ENCODE measurements at places on chromosomes 11 and 22.
A peak's percentile ranks its signal among the peaks of the same experiment; 100 is the strongest.

DNA sequence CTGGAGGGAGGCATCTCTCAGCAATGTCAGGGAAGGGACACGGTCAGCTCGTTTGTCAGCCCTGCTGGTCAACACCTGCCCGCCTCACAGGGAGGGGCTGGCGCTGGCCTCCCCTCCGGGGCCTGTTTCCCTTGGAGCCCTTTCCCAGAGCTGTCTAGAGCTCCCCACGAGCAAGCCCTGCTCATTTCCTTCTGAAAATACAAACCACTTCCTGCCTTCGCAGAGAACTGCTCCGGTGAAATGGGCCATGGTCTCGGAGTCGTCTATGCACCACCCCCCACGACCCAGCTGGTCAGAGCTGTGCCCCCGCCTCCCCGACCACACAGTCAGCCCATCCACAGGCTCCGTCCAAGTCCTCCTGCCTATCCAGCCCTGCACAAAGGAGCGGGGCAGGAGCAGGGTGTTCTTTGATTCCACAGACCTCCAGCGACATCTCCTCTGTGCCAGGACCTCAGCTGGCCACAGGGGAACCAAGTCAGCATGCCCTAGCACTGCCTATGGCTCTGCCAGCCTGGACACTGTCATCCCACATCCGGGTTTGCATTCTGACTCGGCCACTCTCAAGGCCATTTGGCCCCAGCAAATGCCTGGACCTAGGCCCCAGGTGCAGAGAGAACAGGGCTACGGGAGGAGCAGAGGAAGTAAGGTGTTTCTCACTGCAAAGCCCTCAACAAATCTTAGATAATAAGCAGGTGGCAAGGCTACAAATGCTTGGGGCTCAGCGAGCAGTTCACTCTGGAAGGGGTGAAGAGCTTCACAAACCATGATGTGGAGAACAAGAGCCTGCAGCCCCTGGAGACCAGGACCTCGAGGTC, 82.1 kb upstream of the WNT11 start:
- DNase-seq = no peak

DNA sequence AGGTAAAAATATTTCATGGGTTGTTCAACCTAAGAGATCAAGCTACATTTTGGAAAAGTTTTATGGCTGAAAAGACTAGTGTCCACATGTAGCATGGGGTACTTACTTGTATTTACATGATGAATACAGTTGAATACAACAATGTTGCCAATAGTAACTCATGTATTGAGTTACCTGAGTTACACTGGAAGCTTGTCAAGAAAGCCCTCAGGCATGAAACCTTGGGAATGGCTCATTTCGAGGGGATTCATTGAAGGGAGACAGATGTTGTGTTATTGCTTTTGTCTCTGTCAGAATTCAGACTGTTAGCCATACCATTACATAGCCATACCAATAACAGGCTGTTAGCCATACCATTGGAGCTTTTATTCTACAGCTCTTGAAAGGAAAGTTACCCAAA, 9.2 kb downstream of the OR51F2 start:
- DNase-seq = no peak

DNA sequence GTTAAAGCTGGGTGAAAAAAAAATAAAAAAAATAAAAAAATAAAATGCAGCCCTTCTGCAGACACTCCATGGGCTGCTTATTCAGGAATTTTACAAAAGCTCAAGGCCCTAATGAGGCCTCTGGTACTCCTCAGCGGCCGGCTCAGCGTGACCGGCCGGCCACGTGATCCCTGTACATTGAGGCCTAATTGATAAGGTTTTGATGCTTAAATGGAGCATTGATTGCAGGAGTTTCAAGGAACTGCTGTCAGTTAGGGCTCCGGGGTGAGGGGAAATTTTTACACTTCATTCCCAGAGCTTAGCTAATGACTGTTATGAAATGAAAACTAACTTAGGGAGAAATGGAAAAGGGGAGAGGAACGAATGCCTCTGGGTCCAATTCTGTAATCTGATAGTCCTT, 368.8 kb upstream of the KIRREL3 start:
- DNase-seq = no peak

DNA sequence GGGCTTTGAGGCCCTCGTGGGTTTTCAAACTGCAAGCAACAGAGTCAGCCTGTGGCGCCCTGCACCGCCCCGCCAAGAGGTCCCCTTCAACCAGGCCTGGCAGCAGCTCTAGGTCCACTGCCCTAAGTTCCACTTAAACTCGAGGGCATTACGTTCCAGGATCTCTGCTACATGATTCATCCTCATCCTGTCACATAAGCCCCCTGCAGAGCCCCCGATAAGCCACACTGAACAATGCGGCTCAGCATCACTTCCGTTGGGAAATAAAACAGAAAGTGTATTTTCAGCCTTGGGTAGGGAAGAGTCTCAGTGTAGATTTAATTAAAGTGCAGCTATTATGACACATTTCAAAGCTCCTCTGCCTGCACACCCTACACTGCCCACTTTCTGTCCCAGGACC, 24.6 kb downstream of the SULT4A1 start:
- DNase-seq = no peak

DNA sequence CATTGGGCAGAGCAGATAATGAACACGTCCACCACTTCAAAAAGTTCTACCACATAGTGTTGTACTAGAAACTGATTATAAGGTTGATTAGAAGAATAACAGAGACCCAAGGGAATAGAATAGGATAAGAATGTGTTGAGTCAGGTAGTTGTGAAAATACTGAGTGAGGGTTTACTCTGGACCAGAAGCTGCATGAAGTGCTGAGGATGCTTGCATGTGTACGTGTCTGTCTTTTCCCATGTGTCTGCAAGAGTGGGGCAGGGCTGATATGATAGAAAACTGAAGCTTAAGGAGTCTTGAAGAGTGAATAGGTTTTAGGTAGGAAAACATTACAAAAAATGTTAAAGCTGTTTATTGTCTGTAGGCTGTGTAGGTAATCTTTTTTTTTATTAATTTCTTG, 20.6 kb downstream of the TRPC6 start:
- no peak for DNase-seq

DNA sequence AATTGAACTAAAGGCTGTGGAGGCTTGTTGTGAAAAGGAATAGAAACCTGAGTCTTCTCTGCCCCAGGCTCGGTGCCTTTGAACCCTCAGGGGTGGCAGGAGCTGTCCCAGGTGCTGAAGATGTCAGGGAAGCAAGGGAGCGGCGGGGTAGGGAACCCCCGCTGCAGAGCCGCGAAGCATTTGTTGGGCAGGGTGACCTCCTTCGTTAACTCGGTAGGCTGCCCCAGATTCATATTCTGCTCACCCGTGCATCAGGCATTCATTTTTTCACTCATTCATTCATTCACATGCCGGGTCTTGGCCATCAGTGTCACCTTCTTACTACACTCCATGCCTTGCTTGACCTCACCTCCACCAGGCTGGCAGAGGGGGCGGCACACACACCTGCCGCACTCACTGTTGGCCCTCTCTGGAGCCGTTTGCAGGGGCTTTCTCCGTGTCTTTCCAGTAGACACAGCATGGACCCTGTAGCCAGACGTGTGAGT, 618.9 kb downstream of the BRD1 start:
- no peak for DNase-seq

DNA sequence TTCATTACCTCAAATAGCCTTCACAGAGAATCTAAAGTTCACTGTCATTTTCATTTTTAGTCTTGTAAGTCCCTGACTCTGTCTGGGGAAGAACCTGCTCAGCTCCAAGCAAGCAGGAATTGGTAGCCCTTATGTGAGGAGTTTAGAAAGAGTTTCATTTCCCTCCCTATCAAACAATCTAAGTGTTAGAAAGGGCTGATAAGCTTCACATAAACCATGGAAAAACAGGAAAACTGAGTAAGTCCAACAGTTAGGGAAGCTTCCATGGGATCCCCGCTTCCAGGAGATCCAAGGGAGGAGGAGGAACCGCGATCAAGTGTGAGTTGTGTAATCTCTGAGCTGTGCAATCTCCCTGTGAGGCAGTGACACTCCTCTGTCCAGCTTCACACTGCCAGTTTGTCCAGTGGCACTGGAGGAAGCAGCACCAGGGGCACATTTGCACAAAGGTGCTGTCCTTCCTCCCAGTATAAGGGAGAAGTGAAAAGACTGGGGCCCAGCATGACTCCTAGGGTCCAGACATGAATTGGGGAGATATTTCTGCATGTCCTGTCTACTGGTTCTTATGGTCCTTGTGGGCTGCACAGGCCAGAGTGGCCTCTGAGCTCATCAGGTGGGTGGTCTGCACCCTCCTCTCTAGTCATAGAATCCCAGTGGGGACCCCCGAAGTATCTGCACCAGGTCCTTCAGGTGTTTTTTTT, 4.3 kb downstream of the PRAME start:
- DNase-seq = no peak

DNA sequence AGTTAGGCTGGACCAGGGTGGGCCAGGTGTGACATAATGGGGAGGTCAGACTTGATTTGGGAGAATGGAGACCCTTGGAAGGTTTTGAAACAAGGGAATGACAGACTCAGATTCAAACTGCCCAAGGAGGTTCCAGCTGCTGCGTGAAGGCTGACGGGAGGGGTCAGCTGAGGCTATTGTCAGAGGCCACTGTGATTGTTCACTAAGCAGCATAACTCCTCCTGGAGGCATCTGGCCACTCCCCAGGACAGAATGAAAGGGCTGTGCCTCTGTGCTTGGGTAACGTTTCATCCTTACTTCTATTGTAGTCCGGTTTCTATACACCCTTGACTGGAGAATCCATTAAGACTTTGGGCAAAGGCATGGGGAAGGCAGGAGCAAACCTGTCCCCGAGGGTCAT, 126.6 kb downstream of the DSCAML1 start:
- no peak for DNase-seq

DNA sequence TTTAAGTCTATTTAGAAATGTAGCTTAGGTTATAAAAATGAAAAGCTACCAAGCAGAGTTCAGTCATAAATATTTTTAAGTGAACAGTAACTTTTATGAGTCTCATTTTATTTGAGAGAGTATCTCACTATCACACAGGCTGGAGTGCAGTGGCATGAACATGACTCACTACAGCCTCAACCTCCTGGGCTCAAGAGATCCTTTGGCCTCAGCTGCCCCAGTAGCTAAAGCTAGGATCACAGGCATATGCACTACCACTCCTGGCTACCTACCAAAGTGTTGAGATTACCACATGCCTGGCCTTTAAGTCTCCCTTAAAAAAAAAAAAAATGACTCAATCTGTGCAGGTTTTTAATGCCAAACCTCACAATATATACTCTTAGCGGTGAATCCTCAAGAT, 34.7 kb upstream of the CLNS1A start:
- DNase-seq = no peak

- DNase-seq = no peak
Measured at GRCh38 chr11:7516475-7516874, 2.7 kb downstream of the PPFIBP2 start.

- DNase-seq = no peak
Measured at GRCh38 chr11:64183890-64184289, 2.1 kb upstream of the STIP1 start.

- DNase-seq = no peak
Measured at GRCh38 chr11:130042093-130042591, 27.6 kb upstream of the APLP2 start.

DNA sequence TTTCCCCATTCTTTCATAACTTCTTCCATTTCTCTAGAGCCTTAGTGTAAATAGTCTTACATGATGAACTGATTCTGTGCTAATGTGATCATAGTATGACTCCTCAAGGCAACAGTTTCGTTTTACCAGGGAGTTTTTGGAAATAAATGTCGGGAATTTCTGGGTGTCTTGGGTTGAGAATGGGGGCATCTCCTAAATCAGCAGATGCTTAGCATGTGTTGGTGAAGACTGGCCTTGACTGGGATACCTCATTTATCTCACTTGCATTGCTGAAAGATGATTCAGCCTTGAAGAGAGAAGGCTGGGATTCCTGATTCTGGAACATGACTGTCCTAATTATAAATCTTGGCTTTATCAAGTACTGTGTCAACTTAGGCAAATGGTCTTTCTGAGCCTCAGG, 115.7 kb upstream of the C11orf87 start:
- DNase-seq = no peak

DNA sequence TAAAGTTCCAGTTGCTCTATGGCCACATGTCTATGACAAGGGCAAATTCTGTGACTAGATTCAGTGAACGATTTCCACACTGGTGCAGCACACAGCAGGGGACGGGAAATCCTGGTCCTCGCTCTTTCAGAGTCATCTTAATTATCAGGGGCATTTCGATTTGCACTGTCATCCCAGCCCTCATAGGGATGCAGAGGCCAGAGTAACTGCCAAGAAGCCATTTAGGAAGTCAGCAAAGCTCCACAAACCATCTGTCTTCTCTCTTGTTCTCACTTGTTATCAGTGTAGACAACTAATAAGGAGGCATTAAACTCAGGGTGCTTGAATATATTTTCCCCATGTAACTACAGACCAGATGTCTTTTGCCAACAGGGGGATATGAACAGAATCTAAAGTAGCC, 151.7 kb downstream of the STK33 start:
- no peak for DNase-seq

- DNase-seq = no peak
Measured at GRCh38 chr11:99281331-99281730, 260.6 kb downstream of the CNTN5 start.

- DNase-seq = peak; percentile 8
Measured at GRCh38 chr11:133115099-133115498, 417.2 kb downstream of the OPCML start.

DNA sequence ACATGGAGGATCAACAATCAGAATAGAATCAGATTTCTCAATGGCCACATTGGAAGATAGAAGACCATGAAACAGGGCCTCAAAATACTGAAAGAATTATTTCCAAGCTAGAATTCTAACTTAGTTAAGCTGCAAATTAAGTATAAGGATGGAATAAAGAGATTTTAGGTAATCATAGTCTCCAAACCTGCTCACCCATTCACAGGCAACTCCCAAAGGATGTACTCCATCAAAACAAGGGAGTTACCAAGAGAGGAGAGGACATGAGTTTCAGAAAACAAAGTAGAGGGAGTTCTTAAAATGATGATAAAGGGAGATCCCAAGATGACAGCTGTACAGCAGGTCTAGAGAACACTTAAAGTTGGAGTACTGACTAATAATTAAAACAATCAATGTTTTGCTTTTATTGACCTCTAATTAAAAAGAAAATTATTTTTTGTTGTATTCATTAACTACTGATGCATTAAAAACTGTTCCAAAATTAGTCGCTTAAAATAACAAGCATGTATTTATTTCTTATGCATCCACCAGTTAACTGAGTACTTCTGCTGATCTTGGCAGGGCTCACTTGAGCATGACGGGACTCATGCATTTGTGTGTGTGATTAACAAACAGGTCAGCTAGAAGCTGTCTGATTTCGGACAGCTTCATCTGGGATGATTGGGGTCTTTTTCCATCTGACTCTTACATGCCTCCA, 95.6 kb downstream of the CD44 start:
- no peak for DNase-seq

- DNase-seq = no peak
Measured at GRCh38 chr11:110069158-110069737, 23.9 kb upstream of the ZC3H12C start.

All from cerebellar nuclear complex (tissue), 1 donor.